ENCODE measurements at places on chromosomes 1 and 21.

DNA sequence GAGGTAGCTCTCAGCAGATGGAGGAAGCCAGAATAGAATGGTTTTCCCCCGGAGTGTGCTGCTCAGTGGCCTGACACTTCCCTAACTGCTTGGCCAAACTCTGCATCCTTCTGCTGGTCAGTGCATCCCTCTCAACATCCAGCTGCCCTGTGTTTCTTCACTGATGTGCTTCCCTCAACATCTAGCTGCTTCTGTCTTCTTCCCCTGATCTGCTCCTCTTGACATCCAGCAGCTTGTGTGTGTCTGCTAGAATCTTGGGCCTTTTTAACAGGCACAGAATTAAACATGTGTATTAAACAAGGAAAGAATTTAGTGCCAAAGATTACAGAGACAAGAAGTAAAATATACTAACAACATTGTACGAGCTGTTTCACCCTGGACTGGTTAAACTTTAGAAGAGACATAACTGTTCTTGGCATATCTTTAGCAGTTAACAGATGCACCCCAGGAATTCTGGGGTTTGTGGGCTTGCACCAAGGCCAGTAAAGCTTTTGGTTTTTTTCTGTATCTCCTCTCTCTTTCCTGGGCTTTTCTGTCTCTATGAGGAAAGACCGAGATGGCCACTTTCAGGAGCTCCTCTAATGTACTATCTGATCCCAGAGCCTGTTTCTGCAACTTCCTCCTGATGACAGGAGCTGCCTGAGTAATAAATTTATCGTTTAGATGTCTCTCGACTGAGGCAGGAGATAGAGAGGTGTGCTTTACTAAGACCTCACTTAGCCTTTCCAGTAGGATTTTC is 34.8 kb upstream of the HSD3B1 start:
- no peak for DNase-seq

DNA sequence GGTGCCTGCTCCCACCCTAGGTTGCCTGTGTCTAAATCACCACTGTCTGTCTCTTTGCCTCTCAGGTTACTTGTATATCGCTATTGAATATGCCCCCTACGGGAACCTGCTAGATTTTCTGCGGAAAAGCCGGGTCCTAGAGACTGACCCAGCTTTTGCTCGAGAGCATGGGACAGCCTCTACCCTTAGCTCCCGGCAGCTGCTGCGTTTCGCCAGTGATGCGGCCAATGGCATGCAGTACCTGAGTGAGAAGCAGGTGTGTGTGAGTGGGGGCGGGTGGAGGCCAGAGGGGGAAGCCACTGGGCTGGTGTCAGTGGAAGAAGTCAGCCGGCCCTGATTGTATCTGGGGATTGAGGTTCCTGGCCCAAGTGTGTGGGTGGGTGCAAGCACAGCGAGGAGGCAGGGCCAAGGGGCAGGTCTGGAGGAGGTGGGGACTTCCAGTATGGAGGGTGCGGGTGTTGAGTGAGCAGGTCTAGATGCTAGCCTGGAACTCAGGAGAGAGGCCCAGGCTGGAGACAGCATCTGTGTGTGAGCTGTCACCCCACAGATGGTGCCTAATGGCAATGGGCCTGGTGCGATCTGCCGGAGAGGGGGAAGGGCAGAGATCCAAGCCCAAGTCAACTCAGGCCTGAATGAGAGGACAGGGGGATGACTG is 17.2 kb downstream of the TIE1 start:
- no peak for DNase-seq

GRCh38 chr1:56527548-56528302 is 51.6 kb downstream of the PLPP3 start:
- peak; percentile 55 for DNase-seq

DNA sequence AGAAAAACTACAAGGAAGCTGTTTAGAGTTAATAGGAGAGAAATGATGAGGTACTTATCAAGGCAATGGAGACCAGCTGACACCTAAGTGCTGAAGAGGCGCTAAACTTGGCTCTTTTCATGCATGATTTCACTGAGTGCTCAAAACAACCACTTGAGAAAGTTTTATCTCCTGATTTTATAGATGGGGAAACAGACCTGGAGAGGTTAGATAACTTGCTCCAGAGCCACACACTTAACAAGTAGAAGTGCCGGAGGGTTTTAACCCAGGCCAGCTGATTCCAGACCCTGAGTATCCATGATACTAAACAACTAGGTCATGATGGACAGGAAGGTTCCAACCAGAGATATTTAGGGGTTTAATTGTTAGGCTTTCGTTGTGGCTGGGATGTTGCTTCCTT is 25.9 kb downstream of the UBE2U start:
- DNase-seq = peak; percentile 77

- DNase-seq = no peak
Measured at GRCh38 chr21:38830671-38831525, 25.2 kb downstream of the ETS2 start.
